ENCODE measurements at places on chromosomes 7 and 10.

DNA sequence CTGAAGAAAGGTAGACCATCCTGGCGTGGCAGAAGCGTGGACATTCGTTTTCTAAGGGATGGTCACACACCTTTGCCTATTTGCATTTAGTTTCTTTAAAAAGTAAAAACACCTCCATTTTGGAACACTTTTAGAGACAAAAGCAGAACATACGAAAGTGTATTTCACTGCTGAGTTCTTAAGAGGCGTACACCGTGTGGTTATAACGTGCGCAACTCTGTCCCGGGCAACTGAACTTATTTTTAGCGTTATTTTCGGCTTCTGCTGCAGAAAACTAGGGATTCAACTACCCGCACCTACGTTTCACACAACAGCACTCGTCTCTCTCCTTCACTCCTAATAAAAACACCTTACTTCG is 557 bp upstream of the LSM8 start:
- DNase-seq = no peak

DNA sequence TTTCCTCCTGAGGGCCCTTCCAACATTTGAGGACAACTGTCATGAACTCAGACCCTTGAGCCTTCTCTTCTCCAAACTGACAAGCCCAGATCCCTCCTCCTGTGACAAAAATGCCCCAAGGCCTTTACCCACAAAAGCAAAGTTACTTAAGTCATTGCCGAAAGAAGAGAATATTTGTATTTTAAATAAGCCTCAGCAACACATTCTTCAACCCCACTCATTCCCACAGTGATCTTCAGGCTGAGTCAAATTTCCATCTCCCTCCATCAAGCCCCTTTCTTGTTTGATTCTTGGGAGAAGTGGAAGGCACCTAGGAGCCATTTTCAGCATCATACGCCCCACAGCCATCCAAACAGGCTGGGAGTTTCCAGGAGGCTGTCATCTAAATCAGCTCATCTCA is 150.8 kb upstream of the PDE1C start:
- DNase-seq = no peak

DNA sequence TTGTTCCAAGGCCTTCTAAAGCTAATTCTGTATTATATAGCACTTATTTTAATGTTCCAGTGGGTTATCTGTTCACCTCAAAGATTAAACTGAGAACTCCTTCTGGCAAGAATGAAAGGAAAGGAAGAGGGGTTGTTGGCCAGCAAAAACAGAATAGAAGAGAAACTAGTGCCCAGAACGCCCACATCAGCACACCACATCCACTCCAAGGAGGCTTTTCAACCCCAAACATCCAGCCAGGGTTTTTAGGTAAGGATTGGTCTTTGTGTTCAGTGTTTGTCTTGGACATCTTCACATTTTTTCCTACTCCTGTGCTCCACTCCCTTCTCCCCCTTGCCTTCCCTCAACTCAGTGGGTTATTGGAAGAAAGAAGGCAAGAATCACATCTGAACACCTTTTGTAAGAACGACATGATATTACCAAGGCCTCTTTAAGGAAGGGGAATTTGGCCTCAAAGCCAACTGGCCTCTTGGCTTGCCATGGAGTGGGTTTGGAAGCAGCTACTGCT is 55.8 kb downstream of the BICC1 start:
- no peak for DNase-seq

GRCh38 chr7:81280531-81280930 is 361.7 kb upstream of the SEMA3C start:
- DNase-seq = no peak

GRCh38 chr10:104300736-104301292 is 31.8 kb downstream of the GSTO2 start:
- DNase-seq = no peak

- no peak for DNase-seq
Observed at GRCh38 chr7:158520825-158521224, 66.8 kb downstream of the PTPRN2 start.

DNA sequence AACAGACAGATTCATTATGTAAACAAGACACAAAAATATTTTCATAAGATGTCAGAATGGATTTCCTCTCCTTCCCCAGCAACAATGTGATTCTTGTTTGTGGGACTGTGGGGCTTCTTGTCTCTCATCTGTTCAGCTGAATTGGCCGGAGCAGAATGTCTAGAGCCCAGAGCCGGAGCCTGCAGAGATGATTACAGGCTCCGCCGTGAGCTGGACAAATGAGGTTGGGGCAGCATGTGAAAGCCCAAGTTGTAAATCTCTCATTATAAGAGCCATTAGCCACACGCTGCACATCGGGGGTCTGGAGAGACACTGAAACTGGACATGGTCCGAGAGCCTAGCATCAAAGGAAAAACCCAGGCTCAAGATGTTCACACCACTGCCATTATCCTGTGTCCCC is 137.0 kb upstream of the ADAM12 start:
- DNase-seq = no peak

GRCh38 chr7:149772241-149772955 is 990 bp downstream of the ZNF467 start:
- no peak for DNase-seq

GRCh38 chr10:42932116-42932515 is 144.8 kb upstream of the RET start:
- no peak for DNase-seq

DNA sequence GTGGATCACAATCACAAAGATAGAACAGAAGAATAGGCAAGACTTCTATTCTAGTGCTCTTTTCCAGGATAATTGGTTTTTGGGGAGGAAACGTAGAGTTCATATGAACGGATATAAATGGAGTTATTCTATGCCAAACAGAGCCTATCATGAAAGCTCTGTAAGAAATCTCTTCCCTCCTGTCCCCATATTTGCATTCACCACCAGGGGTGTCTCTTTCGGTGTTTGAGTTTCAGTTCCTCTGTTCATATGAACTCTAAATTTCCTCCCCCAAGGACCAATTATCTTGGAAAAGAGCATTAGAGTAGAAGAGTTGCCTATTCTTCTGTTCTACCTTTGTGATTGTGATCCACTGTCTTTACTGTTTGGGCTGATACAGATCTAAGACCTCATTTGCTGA is 48.3 kb upstream of the CDC14C start:
- no peak for DNase-seq

- no peak for DNase-seq
Observed at GRCh38 chr7:150360363-150361058, 8.1 kb upstream of the REPIN1 start.

DNA sequence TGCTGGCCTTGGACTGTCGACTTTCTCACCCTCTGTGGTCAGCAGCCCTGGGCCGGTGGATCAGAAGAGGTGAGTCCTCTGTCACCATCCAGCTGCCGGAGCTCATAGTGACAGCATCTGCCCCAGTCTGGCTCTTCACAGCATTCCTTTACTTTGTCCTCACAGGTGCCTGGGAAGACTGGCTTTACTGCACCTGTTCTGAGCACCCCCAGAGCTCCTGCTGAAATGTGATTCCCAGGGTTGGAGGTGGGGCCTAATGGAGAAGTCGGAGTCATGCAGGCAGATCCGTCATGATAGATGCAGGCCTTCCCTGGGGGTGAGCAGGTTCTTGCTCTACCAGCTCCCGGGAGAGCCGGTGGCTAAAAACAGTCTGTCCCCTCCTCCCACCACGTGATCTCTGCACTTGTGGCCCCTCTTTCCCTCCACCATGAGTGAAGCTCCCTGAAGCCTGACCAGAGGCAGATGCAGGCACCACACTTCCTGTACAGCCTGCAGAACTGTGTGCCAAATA is 171.5 kb downstream of the ZMYND11 start:
- no peak for DNase-seq

DNA sequence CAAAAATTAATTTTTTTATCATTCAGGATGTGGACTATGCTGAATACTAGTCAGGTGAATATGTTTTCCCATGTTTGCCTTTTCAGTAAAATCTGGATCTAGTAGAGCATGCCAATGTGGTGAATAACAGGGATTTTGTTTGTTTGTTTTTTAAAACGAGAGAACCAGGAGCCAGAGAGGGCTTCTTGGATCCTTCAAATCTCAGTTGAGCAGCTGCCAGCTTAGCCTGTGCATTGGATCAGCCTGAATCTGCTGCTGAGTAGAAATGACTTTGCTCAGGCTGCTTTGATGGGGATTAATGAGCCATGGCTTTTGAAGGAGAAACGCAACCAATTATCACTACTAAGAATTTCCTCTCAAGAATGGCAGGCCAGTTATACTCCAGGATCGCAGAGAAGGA is 493.8 kb downstream of the ARL4A start:
- DNase-seq = no peak

DNA sequence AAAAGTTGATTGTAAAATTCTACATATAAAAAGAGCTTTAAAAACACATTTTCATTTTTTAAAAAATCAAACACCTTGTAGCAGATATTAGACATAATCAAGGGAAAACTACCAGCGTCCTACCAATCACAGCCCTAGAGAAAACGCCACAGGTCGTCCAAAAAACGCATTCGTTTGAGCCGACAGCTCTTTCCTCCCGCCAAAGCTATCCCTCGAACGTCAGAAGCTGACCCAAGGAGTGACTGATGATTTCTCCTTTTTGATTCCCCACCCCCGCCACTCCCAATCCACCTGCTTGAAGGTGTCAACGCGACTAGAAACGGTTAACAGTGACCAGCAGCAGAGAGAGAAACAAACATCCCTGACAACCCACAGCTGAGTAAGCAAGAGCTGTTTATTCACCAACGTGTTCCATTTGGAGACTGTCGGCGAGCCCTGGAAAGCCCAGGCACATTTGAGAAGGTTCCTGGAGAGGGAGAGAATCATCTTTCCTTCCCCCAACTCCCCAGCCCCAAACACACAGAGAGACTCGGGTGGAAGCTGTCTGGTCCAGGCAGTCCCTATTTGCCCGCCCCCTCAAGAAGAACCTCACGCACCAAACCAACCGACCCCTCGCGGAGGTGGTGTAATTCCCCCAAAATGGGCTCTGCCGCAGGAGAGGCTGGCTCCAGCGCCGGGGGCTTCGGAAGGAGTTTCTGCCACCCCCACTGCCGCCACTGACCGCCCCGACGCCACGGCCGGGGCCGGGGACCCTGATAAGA is 622 bp downstream of the CPEB3 start:
- DNase-seq = no peak

- DNase-seq = no peak
Observed at GRCh38 chr7:15491361-15491760, 70.5 kb downstream of the AGMO start.

DNA sequence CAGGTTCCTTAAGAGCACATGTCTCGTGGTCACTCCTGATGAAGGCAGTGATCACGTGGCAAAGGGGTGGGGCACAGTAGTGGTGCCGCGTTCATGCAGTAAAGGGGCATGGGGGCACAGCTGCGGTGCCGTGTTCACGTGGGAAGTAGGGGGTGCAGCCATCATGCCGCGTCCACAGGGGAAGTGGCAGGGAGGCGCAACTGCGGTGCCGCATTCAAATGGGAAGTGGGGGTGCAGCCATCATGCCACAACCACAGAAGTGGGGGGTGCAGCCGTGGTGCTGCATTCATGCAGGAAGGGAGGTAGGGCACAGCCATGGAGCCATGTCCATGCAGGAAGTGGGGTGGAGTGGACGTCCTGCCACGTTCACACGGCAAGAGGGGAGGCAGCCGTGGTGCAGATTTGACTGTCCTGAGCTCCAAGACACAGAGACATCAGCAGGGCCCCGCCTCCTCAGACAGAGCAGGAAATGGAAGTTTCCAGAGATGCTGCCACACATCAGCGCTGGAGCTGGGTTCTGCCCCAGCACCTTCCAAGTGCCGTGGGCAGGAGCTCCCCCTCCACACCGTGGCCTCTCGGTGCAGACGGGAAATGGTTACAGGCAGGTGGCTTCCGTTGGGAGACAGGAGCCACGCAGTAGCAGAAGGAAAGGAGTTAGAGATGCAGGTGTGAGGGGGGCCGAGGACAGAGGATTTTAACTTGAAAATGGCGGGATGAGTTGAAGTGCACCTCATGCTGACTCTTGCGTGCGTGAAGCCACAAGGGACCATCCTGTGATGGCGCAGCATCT is 95.0 kb upstream of the DDC start:
- no peak for DNase-seq

DNA sequence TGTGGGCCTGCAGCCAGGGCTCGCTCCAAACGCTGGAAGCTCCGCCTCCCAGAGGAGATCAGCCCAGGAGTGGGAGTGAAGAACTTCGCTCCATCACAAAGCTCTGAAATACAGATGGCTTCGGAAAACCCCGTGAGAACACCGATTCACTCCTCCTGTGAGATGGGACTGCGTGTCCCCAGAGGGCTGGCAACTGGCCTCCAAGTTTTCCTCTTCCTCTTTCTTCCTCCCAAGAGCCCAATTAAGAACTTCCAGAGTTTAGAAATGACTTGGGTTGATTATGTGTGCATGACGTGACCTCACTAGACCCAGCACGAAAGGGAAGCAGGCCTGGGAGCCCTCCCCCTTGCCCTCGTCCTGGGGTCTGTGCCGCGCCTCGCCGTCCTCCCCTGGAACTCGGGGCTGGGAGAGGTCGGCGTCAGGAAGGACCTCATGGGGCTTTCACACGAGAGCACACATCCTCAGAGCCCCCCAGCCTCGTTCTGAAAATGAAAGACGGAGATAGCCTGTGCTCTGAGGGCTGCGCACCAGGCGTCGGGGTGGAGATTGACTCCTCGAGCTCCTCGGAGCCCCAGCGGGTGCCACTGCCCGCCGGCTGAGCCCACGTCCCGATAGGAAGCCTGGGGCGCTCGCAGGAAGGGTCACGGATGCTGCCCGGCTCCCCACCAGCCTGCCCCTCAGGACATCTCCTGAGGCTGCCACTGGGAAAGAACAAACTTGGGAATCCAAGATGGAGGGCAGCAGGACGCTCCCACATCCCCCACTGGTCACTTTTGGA is 37.8 kb downstream of the PTPRN2 start:
- DNase-seq = no peak

GRCh38 chr10:113993489-113993991 is 50.1 kb upstream of the ADRB1 start:
- DNase-seq = no peak

DNA sequence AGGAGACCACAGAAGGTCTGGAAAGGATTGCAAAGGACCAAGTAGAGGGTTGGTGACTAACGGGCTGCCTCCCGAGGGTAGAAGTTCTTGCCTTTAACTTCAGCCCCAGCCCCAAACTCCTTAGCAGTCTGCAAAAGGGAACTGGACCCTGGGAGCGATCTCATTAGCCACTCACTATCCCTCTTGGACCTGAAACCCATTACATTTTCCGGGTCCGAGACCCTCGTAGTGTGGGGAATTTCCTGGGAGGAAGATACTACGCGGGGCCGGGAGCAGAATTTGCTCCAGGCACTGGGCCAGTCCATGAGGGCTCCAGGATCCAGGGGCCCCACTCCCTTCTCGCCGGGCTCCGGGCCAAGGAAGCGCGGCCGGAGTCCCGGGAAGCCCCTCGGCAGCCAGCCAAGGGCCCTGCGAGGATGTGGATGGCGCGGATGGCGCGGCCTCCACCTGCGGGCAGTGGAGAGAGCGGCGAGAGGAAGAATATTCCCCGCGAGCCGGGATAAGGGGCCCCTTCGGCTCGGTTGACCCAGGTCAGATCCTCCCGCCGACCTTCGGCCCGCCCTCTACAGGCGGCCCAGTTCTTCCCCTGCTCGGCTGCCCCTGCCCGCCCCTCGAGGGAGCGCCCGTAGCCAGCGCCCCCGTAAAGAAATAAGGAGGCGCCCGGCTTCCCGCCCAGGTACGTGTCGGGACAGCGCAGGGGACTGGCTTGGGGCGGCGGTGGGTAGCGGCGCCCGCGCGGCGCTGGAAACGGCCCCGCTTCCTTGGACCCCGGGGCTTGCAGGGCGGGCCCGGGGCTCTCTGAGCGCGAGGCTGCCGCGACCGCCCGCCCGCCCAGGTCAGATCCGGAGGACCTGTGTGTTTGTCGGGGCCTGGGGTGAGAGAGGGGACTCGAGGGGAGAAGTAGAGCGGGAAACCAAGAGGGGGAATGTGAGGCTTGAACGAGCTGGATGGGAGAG is at the start of gene MYO3A:
Gene MYO3A (plus strand): TSS at position 577 of the 956 bp plus-strand sequence. CDS start 17,882 bp downstream, outside the sequence.
- DNase-seq = no peak

- DNase-seq = no peak
Observed at GRCh38 chr10:11887381-11888227, 64.4 kb downstream of the PROSER2 start.
